ENCODE measurements at places on chromosomes 3 and 15. TPM values are rescaled to one million over a fixed set of nuclear protein-coding genes. Genes with fewer than 3 reads are reported as not detected.

The TMC3 gene
- polyA plus RNA-seq: 0.18 TPM

The SCG5 gene
- 20.1 TPM for polyA plus RNA-seq

The NRG4 gene
- polyA plus RNA-seq: 4.2 TPM

The CYP8B1 gene
- polyA plus RNA-seq: 1.1 TPM
